AG08395 (cell line): ENCODE measurements at places on chromosomes 4 and X.

DNA sequence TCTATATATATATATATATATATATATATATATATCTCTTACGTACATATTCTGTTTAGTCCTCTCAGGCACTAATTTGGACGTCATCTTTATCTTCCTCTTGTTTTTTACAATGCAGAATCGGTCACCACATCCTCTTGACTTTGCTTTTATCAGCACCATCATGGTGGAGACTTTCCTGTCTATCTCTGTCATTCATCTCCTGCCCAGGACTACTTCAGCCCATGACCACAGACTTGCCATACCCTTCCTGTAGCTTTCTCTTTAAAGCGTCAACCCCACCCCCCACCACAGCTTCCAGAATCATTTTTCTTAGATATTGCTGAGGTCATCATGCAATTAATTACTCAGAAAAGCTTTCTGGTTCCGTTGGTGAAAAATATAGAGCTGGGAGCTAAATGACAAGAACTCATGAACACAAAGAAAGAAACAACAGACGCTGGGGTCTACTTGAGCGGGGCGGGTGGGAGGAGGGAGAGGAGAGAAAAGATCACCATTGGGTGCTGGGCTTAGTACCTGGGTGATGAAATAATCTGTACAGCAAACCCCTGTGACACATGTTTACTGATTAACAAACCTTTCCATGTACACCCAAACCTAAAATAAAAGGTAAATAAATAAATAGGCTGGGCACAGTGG, 30.5 kb upstream of the PRKX start:
- no peak for DNase-seq

DNA sequence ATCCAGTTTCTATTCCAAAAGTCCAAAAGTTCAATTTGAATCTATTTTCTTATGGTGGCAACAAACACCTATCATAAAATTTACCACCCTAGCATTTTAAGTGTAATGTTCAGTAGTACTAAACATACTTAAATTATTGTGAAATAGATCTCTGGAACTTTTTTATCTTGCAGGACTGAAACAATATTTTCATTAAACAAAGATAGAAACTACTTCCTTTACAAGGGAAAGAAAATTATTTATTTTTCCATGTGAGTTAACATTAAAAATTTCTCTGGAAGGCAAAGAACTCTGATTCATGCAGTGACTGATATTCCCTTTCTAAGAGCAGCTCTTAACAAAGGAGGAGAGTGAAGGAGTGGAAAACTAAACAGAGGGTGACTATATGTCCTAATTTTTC, 40.2 kb downstream of the ADH7 start:
- DNase-seq: no peak

- DNase-seq: peak; percentile 22
Measured at GRCh38 chrX:42714981-42715700, 62.8 kb downstream of the PPP1R2C start.

DNA sequence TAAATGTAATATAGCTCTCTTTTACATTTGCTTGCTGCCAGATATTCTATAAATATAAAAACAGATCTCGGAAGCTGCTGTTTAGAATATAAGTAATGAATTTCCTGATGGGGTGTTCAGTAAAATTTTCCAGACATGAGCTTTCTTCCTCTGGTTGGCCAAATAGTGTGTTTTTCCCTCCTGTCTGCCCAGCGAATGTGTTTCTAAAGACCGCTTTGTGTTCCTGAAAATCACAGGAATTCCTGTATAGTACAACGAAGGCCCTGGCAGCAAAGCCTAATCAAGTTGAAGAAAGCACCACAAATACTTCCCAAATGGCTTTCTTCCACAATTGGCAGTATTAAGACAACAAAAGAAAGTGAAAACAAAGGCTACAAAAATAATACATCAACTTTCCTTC, 494.1 kb downstream of the INPP4B start:
- DNase-seq: no peak

GRCh38 chr4:151205722-151206121, 71.2 kb upstream of the PRSS48 start:
- DNase-seq: no peak

DNA sequence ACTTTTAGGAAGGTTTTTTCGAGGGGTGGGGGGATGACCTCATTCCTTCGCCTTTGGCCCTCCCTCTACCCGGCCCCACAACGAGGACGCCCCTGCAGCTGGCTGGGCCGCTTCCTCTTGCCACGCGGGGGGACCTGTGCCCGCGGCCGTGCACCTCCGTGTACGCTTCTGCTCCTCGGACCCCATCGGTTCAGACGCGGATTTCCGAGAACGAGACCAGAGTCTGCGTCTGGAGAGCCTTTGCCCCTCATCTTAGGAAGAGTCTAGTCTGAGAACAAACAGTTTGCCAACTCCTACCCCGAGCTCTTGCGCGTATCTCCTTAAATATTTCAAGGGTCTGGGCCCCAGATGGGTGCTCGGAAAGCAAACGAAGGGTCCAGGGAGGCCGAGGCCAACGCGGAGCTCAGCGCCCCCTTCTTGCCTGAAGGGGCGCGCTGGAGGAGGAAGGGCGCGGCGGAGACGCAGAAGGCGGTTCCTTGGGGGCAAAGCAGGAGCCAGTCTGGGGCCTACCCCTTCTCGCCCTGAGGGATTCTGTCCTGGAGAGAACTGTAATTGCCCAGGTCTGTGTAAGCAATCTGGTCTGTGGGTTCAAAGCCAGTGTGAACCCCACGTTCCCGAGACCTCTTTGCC, 3.9 kb upstream of the SFRP2 start:
- DNase-seq: no peak

DNA sequence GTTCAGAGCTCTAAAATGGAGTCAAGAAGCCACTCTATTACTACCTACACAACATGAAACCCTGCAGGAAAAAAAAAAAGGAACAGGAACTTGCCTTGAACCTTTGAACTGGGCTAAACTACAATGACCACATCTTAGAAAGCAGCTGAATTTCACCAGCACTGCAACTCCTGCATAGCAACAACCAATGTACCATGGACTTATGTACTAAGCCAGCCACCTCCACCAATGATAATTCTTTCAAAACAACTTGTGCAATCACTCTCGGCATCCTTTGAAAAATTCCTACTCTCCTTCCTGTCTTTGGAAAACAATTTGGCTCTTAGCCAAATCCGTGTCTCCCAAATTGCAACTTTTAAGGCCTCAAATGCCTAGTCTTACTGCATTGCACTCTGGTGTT, 26.8 kb upstream of the FMR1 start:
- no peak for DNase-seq

DNA sequence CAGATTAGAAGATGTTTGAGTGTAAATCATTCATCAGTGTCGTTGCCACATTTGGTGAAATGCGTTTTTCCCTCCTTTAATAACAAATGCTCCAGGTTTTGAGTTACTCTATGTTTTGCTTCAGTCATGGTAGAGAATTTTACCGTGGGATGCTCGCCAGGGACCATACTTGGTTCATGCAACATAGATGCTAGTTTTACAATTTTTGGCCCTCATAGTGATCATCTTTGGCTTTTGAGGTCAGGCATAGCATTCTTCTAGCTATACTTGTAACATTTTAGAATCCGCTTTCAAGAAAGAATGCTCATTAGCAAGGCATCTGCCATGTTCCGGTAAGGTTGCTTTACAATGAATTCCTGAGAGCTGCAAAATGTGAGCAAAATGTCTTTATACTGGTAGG, 147.2 kb downstream of the SPCS3 start:
- DNase-seq: no peak

DNA sequence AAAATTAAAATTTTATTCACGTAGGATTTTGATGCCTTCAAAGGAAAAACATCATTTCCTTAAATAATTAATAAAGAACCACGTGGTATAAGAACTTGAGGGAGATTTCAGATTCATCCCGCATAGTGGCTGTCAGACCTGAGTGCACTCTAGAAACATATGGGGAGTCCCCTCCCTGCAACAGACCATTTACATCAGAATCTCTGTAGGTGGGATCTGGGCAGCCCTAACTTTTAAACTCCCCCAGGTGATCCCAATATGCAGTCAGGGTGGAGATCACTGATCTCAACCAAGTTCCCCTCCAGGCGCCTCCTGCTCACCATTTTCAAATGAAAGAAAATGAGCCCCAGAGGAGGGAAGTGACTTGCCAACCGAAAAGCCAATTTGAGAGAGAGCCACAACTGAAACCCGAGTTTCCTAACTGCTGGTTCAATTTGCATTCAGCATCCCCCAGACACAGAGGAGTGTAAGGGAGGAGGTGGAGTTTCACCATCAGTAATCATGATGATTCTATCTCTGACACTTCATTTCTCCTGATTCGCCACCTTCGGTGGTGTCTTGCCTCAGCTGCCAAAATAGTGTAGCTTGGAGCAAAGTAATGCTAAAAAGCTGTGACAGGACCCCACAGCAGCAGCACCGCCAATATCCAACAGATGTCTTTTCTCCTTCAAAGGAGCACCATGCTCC, 11.4 kb downstream of the RNF150 start:
- no peak for DNase-seq

DNA sequence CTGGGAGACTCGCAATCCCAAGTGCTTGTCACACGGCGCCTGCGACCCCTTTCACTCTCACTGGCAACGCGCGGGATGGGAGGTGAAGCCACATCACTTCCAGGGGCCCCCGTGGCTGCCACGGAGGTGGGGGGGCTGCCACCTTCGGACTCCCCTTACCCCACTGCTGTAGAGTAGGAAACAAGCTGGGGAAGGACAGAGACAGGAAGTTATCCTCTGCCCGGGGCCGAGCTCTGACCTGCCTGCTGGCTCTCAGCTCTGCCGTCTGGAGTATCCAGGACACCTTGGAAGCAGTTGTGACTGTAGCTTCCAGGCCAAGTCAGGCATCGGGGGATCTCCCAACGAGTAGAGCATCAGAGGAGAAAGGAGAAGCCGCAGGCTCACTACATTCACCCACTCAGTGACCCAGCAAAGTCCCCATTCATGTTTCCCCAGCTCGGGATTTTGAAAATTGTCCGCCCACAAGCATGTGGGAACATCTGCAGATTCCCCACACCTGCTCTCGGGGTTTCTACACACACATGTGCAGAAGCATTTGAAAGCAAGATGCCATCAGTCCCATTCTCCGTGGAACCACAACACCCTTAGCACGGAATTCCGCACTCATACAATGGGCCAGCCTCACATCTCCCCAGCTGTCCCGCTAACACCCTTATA, 10.8 kb downstream of the PDZD4 start:
- no peak for DNase-seq

GRCh38 chrX:72313707-72314641, 8.3 kb upstream of the CITED1 start:
- DNase-seq: no peak
